HCT116 (cell line): ENCODE measurements at places on chromosomes 1 and 21. TPM values are rescaled to one million over a fixed set of nuclear protein-coding genes. Genes with fewer than 3 reads are reported as not detected.

ITLN1 gene
- total RNA-seq, result not detected

ESRRG gene
- total RNA-seq, result not detected

OR14A2 gene
- not detected for total RNA-seq

WNT9A gene
- 5.6 TPM for total RNA-seq

IL19 gene
- not detected for total RNA-seq

PRR9 gene
- total RNA-seq, result not detected

CIART gene
- total RNA-seq, result 0.22 TPM

AADACL4 gene
- not detected for total RNA-seq

CYP4Z1 gene
- not detected for total RNA-seq

LCE3E gene
- not detected for total RNA-seq

SPRR2G gene
- total RNA-seq, result not detected

CALML6 gene
- 2.3 TPM for total RNA-seq

CTTNBP2NL gene
- 18.0 TPM for total RNA-seq

YY1AP1 gene
- 40.3 TPM for total RNA-seq

FMO2 gene
- 0.30 TPM for total RNA-seq

S100A14 gene
- total RNA-seq, result 252 TPM

NPPB gene
- total RNA-seq, result not detected

CRYZL1 gene
- 43.0 TPM for total RNA-seq

S100A6 gene
- 1,633 TPM for total RNA-seq

CATSPERE gene
- total RNA-seq, result 0.34 TPM

SYT6 gene
- not detected for total RNA-seq

SPATA1 gene
- 3.1 TPM for total RNA-seq

PPFIA4 gene
- total RNA-seq, result 10.8 TPM
